B cell (primary cell): ENCODE measurements at places on chromosomes 6 and 20. TPM values are rescaled to one million over a fixed set of nuclear protein-coding genes. Genes with fewer than 3 reads are reported as not detected.

The OR2J3 gene
- total RNA-seq: not detected in 2 replicates

GRCh38 chr6:52249078-52249477 is 4.8 kb upstream of the IL17F start:
- H3K4me1 ChIP-seq: no peaks in the 10 kb centered on the region
- no peak for DNase-seq
- no peaks in the 10 kb centered on the region for H3K36me3 ChIP-seq
- no peaks in the 10 kb centered on the region for H3K27me3 ChIP-seq

The BTNL2 gene
- not detected in 2 replicates for total RNA-seq

DNA sequence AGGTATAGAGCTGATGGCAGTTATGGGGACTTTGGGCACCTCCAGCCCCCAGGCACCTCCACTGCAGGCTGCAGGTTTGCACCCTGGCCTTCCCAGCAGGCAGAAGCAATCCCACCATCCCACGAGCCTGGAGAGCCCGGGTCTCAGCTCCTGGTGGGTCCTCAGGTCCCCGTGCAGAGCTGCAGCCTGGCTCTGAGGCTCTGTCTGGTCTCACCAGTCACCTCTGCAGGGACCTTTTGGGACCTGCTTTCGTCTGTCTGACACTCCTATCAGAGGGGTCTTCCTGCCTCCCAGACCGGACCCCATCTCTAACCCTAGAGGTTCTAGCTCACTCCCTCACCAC is 41.9 kb downstream of the FGD2 start:
- H3K27ac ChIP-seq: no peak overlapping the region
- H3K27me3 ChIP-seq: no peaks in the 10 kb centered on the region
- no peak overlapping the region for H3K4me3 ChIP-seq
- DNase-seq: no peak

DNA sequence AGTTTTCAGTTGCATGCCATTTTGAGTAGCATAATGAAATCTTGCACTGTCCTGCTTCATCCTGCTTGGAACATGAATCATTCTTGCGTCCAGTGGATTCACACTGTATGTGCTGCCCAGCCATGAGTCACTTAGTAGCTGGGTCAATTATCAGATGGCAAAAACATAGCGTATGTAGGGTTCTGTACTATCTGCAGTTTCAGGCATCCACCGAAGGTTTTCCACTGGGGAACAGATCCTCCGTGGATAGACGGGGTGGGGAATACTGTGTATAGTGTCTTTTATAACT is 61.4 kb downstream of the IL22RA2 start:
- H3K27me3 ChIP-seq: no peaks in the 10 kb centered on the region
- no peak overlapping the region for H3K4me3 ChIP-seq
- peaks cover 12% of the 10 kb centered on the region for H3K4me1 ChIP-seq

GRCh38 chr20:10927936-10928840 is 254.4 kb upstream of the JAG1 start:
- DNase-seq: no peak
- no peak overlapping the region for H3K4me3 ChIP-seq
- no peaks in the 10 kb centered on the region for H3K4me1 ChIP-seq
- H3K36me3 ChIP-seq: no peaks in the 10 kb centered on the region
- no peaks in the 10 kb centered on the region for H3K27me3 ChIP-seq
- H3K27ac ChIP-seq: no peak overlapping the region

GRCh38 chr6:1641343-1641885 is 31.7 kb downstream of the FOXC1 start:
- H3K36me3 ChIP-seq: no peaks in the 10 kb centered on the region
- no peak overlapping the region for H3K27ac ChIP-seq
- peaks cover 5% of the 10 kb centered on the region for H3K4me1 ChIP-seq

GRCh38 chr20:62874964-62875344 is 13.3 kb upstream of the TCFL5 start:
- H3K27ac ChIP-seq: no peak overlapping the region
- peaks cover 5% of the 10 kb centered on the region for H3K4me1 ChIP-seq
- no peak overlapping the region for H3K4me3 ChIP-seq
- H3K27me3 ChIP-seq: peaks cover 8% of the 10 kb centered on the region
- H3K36me3 ChIP-seq: peaks cover 3% of the 10 kb centered on the region

The CCDC170 gene
- not detected in 2 replicates for total RNA-seq

The PTCRA gene
- total RNA-seq: not detected in 2 replicates

- DNase-seq: no peak
- H3K4me3 ChIP-seq: no peak overlapping the region
- no peak overlapping the region for H3K27ac ChIP-seq
- peaks cover 3% of the 10 kb centered on the region for H3K4me1 ChIP-seq
Observed at GRCh38 chr20:43191946-43192863, 2.5 kb upstream of the PTPRT start.

DNA sequence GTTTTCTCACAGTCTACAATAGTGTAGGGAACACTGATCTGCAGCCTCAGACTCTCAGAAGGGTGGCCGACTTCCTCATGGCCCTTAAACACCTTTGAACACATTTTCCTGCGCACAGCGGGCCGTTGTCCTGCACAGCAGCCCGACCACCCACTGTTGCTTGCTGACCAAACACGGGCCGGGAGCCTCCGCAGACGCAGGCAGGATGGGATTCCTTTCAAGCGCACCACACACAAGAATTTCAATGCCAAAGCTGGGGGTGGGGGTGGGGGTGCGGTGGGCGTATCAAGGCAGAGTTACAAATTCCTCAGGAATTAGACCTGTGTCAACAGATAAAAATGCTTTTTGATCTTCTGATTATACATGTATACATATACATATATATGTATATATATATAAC is 74.5 kb downstream of the HUS1B start:
- no peaks in the 10 kb centered on the region for H3K27me3 ChIP-seq
- H3K4me3 ChIP-seq: no peak overlapping the region
- no peak for DNase-seq
- no peaks in the 10 kb centered on the region for H3K4me1 ChIP-seq
- no peak overlapping the region for H3K27ac ChIP-seq

GRCh38 chr6:4936681-4937041 is 67.2 kb downstream of the RPP40 start:
- no peak overlapping the region for H3K27ac ChIP-seq
- DNase-seq: peak; percentile 59

- no peaks in the 10 kb centered on the region for H3K36me3 ChIP-seq
- no peaks in the 10 kb centered on the region for H3K4me1 ChIP-seq
- H3K27ac ChIP-seq: no peak overlapping the region
- no peak for DNase-seq
- H3K4me3 ChIP-seq: no peak overlapping the region
Observed at GRCh38 chr6:168871642-168872315, 381.9 kb downstream of the THBS2 start.

DNA sequence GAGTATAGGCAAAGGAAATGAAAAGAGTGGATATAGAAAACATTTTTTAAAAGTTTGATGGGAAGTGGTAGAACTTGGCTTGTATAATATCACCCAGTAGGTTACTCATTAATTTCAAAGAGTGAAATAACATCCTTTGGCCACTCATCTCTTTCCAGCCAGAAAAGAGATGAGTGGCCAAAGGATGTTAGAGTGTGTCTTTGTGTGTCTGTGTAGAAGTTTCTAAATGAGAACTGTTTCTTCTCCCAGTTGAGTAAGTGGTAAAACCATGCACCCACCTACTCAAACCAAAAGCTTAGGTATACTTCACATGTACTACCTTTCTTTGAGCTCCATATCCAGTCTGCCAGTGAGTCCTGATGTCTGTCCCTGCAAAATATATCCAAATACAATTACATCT is 47.7 kb upstream of the TMEM244 start:
- no peak overlapping the region for H3K27ac ChIP-seq
- DNase-seq: no peak
- H3K27me3 ChIP-seq: no peaks in the 10 kb centered on the region
- H3K4me1 ChIP-seq: no peaks in the 10 kb centered on the region
- H3K36me3 ChIP-seq: no peaks in the 10 kb centered on the region
